Germinal center (tissue), 1 donor: ENCODE measurements at places on chromosomes 16 and 17.

GRCh38 chr17:27402943-27403342, 53.3 kb upstream of the KSR1 start:
- DNase-seq, result no peak

DNA sequence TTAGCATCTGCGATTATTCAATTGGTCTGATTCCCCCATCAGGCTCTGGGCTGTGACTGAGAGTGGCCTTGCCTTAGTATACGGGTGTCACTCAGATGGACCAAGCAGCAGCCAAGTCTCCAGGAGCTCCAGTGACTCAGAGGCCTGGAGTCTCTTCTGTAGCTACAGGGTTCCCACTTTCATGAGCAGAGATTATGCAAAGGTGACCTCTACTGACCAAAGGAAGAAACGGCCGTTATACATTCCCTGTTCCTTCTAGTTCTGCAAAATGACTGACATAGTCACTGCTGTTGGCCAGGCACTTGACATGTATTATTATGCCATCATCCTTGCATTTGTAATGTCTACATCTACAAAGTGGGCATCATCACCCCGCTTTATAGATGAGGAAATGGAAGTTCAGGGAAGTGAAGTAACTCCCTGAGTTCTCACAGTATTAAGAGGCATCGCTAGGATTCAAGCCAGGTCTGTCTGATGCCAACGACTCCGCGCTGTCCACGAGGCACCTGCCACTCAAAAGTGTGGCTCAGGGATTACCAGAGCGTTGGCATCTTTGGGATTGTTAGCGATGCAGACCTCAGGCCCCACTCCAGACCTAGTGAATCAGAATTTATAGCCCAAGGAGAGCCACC, 23.3 kb downstream of the SLC38A7 start:
- peak; percentile 35 for DNase-seq

GRCh38 chr16:87231295-87231694, 85.9 kb downstream of the C16orf95 start:
- DNase-seq, result no peak

DNA sequence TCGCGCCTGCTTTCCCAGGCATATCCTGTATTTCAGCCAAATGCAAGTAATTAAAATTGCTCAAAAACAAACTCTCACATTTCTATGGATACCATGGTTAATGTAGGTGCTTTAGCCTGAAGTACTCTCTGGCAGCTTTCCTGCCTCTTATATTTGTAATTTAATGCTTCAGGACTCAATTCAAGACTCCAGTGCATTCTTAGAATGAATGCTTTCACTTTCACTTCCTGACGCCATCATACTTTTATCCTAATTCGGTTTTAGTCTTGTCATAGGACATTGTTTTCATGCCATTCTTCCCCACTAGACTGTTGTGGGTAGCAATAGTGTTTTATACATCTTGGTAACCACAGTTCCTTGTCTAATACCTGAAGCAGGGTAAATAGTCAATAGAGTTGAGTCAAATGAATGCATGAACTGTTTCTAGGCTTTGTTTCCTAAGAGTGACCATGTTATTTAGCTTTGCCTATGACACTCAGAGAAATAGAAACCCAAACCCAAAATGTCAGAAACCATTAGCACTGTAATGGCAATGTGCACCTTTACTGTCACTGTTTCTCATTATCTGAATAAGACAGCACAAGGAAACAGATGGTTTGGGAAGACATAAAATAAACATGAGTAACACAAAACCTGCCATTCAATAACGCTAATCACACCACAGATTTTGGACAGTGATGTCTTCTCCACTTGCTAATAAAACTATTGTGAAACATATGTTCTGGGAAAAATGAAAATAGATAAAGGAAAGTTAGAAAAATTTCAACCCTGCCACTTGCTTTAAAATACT, 705.5 kb downstream of the CDH11 start:
- DNase-seq, result no peak

DNA sequence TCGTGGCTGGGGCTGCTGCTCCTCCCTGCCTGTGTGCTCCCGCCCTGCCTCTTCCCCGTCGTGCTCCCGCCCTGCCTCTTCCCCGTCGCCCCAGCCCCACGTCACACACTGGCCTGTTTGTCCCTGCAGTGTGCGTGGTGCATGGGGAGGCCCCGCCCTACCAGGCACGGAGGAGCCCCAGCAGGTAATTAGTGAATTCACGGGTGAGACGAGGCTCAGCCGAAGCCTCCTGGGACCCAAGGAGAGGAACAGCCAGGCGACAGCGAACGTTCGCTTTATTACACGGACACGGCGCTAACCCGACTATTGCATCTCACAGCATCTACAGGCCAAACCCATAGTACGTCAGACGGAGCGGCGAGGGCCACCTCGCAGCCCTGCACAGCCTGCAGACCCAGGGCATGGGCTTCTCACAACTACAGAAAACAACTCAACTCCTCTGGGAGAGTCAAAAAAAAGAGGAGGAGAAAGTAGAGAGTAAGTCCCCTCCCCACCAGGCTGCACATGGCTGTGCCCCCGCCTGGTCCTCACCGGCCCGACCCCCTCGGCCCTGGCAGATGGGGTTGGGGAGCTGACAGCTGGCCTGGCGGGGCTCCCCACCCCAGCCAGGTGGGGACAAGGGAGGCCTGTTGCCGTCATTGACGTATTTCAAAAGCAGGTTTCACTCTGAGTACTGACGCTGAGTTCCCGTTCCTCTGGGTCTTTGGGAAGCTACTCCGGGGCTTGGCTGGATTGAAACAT, 4.3 kb upstream of the PABPN1L start:
- DNase-seq, result peak; percentile 29

- DNase-seq, result no peak
Observed at GRCh38 chr17:3020381-3020780, 43.0 kb downstream of the OR1D5 start.

- no peak for DNase-seq
Observed at GRCh38 chr17:46869296-46869695, 17.9 kb downstream of the WNT9B start.

- no peak for DNase-seq
Observed at GRCh38 chr16:75130150-75130771, 13.7 kb upstream of the LDHD start.

DNA sequence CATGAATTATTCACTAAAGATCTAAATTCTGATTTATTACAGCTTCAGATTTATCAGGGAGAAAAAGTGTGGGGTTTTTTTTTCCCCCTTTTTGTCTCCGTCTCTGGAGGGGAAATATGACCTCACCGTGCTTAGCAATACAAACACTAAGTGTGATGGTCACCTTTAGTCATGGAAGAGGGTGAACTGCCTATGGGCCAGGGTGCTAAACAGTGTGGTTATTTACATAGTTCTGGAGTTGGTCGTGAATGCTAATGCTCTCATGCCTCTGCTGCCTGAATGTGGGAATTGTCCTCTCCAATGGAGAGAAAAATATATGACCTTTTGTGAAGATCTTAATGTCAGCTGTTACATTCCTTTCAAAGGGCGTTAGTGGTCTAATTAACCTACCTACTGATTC, 44.8 kb upstream of the MSI2 start:
- DNase-seq, result no peak

DNA sequence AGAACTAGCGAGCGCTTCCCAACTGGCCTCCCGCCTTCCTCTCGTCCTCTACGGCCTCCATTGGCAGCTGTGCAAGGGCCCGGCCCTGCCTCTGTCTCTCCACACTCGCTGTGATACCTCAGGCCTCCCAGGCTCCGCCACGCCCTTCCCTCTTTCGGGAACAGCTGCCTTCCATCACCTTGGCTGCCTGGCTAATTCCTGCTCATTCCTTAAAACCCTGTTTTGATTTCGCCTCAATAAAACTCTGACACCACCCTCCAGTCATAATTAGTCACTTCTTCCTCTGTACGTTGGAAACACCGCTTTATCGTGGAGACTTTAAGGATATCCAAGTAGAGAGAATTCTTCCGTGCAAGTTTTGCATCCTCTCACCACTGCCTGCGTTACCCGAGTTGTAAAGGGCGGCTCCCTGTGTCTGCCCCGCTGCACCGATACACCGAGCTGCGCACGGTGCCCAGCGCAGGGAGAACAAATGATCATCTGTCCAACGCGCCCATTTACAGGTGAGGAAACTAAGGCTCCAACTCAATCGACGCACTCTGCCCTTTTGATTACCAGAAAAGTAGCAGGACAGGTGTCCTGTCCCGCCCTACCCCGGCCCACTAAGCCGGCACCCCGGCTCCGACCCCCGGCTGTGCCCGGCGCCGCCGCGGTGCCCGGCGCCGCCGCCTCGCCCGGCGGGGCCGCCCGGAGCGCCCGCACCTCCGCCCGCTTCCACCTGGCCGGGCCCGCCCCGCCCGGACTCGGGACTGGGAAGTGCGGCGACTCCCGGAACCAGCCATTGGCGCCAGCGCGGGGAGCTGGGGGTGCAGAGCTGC, 139.7 kb downstream of the SEC14L1 start:
- no peak for DNase-seq

- no peak for DNase-seq
Observed at GRCh38 chr17:66548158-66548557, 245.7 kb downstream of the PRKCA start.
